ENCODE measurements at places on chromosomes 5 and 9. TPM values are rescaled to one million over a fixed set of nuclear protein-coding genes. Genes with fewer than 3 reads are reported as not detected.

LCN1 gene
- not detected for total RNA-seq

REEP2 gene
- total RNA-seq, result 3.0 TPM

TLR4 gene
- total RNA-seq, result 18.2 TPM

SOX30 gene
- 0.06 TPM for total RNA-seq

Measured in metanephros (tissue), 2 donors.